NCI-H69 (cell line): ENCODE measurements at places on chromosomes 13 and 19.

DNA sequence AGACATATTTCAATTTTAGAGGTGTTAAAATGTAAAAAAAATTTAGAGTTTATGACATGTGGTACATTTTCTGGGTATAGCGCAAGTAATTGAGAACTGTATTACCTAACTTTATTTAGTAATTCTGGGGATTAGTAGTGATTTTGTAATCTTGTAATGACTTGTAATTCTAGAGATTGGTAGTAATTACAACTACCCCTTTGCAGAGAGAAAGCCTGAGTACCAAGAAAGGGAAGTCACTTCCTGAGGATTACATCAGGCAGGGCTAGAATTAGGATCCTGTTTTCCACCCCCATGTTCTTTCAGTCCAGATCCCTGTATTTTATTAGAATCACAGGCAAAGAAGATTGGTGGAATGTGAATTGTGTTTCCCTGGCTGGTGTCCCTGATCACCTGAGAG, 274.9 kb downstream of the KCNRG start:
- no peak for DNase-seq

GRCh38 chr19:2043961-2044708, 6.9 kb downstream of the MKNK2 start:
- DNase-seq: no peak

DNA sequence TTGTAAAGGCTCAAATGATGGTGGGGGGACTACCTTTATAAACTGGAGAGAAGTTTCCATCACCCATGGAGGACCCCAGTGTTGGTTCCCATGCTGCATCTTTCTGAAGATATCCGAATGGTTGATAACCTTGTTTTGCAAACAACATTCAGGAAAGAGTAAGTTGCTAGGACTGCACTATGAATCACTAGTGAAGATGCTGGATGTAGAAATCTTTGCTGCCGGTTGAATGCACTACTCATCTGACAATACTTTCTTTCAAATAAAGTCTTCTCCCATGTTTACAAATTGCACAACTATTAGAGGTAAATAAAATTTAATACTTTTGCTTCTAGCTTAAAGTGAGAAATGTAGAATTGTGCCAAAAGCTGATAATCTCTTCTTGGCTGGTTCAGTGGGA, 198.4 kb upstream of the SLITRK6 start:
- DNase-seq: no peak

DNA sequence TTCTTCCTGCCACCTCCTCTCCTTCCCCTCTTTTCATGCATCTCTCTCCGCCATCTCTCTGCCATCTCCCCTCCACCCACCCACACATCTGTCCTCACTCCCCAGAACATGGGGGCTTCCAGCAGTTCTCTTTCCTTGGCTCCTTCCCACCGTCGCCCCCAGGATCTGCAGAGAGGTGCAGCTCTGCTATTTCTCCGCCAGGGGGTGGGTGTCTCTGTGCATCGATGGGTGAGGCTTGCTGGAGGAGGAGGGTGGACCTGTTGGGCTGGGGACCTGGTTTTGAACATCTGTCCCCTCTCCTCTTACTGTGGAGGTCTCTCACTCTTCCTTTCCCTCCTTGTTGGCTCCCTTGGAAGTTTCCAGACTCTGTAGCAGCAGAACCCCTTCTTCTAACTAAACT, 51.7 kb downstream of the MYH14 start:
- DNase-seq: no peak

DNA sequence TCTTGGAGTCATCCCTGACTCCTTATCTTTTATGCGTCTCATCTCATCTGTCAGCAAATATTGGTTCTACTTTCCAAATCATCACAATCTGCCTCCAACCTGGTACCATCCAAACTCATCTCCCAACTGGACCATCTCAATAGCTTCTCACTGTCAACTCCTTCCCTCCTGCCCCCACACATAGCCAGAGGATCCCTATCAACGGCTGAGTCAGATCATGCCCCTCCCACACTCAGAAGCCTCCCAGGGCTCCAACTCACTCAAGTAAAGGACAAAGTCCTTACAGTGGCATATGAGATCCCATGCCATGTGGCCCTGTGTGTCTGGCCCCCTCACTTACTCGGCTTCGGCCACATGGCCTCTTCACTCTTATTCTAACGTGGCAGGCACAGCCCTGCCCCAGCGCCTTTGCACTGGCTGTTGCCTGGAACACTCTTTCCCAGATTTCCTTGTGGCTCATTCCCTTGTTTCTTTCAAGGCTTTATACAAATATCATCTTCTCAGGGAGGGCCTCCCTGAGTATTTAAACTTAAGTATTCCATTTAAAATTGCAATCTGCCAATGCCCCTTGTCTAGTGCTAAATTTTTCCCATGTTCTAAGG, 4.3 kb downstream of the SPRED3 start:
- DNase-seq: no peak
